ENCODE measurements at places on chromosomes 5 and 9. TPM values are rescaled to one million over a fixed set of nuclear protein-coding genes. Genes with fewer than 3 reads are reported as not detected.

DNA sequence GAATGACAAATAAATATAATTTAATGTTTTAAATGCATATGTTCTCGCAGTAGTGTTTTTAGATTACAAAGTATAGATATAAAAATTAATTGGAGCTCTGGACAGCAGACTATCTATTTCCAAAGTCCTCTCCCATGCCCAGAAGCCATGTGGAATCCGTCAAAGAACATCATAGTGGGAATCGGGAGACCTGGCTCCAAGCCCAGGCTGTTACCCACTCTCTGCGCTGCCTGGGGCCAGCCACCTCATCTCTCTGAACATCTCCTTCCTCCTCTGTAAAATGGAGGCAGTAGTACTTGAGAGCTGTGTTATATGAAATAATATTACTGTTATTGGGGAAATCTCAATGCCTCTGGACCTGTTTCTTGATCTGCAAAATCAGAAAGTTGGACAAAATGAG is 58.1 kb upstream of the SLC30A5 start:
- H3K4me3 ChIP-seq, result no peak overlapping the region
- H3K36me3 ChIP-seq, result no peaks in the 10 kb centered on the region
- H3K27me3 ChIP-seq, result no peaks in the 10 kb centered on the region
- H3K4me1 ChIP-seq, result no peaks in the 10 kb centered on the region

The FER gene
- total RNA-seq, result 11.3 TPM

DNA sequence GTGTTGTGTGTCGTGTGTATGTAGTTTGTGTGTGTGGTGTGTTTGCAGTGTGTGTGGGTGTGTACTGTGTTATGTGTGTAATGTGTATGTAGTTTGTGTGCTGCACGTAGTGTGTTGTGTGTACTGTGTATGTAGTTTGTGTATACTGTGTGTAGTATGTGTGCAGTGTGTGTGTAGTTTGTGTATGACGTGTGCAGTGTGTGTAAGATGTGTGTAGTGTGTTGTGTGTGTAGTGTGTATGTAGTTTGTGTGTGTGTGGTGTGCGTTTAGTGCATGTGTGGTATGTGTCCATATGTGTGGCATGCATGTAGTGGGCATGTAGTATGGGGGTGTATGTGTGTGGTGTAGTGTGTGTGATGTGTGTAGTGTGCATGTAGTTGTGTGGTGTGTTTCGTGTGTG is 39.6 kb downstream of the SYK start:
- no peak overlapping the region for H3K4me3 ChIP-seq
- H3K27ac ChIP-seq, result no peak overlapping the region
- H3K4me1 ChIP-seq, result no peaks in the 10 kb centered on the region
- DNase-seq, result no peak
- no peaks in the 10 kb centered on the region for H3K36me3 ChIP-seq

The OLFM1 gene
- not detected for total RNA-seq
